Fibroblast of skin of scalp (primary cell): ENCODE measurements at places on chromosomes 1 and 21.

- peak; percentile 59 for DNase-seq
Observed at GRCh38 chr1:54965624-54966340, 14.6 kb upstream of the TMEM61 start.

GRCh38 chr1:231923491-231924041 is 297.0 kb downstream of the DISC1 start:
- no peak for DNase-seq

GRCh38 chr1:161740921-161741320 is 8.7 kb upstream of the DUSP12 start:
- DNase-seq: no peak

GRCh38 chr21:19228226-19228625 is 824.6 kb upstream of the TMPRSS15 start:
- DNase-seq: no peak

DNA sequence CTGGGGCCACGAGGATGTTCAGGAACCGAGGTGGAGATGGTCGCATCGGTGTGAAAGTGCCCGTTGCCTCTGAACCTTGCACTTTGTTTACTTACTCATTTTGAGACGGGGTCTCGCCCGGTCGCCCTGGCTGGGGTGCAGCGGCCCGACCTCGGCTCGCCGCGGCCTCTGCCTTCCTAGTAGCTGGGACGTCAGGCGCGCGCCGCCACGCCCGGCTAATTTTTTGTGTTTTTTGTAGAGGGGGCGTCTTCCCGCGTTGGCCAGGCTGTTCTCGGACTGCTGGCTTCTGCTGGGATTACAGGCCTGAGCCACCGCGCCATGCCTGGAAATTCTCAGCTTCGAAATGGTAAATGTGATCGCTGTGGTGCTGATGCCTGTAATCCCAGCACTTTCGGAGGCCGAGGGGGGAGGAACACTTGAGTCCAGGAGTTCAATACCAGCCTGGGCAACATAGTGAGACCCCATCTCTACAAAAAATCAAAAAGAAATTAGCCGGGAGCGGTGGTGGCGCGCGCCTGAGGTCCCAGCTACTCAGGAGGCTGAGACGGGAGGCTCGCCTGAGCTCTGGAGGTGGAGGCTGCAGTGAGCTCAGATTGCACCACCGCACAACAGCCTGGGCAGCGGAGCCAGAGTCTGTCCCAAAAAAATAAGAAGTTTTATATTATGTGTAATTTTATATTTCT is 684 bp upstream of the MRPL20 start:
- peak; percentile 24 for DNase-seq

DNA sequence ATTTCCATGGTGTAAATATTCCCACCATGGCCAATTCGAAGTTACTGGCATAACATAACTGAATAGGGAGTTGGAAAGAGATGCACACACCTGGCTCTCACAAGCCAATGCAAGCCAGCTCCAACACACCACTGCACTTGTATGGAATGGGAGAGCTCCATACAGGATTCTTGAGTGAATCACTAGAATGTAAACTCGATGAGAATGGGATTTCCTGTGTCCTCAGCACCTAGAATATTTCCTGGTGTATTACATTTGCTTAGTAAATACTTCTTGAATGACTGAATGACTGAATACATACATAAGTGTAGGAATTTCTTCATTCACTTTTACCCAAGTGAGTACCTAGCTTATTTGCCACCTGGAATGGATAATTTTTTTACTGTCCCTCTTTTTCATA is 16.2 kb upstream of the PPIE start:
- no peak for DNase-seq

DNA sequence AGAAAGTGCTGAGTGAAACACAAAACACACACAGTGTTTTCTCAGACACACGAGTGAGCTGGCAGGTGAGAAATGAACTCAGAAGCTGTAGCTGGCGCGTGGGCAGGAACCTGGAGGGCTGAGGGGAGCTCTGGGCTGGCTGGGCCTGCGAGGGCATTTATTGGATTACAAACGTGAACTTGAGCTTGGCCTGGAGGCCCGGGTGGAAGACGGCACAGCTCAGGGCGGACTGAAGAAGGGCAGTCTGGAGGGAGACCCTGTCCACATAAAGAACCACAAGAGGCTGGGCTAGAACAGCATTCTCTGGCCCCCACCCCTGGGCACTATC is 52.1 kb upstream of the ADARB1 start:
- no peak for DNase-seq

GRCh38 chr1:228291906-228292608 is 84.2 kb downstream of the OBSCN start:
- peak; percentile 7 for DNase-seq

- no peak for DNase-seq
Observed at GRCh38 chr1:207079706-207080241, 8.9 kb upstream of the C4BPB start.

- no peak for DNase-seq
Observed at GRCh38 chr1:74570797-74571492, 58.5 kb upstream of the LRRC53 start.

DNA sequence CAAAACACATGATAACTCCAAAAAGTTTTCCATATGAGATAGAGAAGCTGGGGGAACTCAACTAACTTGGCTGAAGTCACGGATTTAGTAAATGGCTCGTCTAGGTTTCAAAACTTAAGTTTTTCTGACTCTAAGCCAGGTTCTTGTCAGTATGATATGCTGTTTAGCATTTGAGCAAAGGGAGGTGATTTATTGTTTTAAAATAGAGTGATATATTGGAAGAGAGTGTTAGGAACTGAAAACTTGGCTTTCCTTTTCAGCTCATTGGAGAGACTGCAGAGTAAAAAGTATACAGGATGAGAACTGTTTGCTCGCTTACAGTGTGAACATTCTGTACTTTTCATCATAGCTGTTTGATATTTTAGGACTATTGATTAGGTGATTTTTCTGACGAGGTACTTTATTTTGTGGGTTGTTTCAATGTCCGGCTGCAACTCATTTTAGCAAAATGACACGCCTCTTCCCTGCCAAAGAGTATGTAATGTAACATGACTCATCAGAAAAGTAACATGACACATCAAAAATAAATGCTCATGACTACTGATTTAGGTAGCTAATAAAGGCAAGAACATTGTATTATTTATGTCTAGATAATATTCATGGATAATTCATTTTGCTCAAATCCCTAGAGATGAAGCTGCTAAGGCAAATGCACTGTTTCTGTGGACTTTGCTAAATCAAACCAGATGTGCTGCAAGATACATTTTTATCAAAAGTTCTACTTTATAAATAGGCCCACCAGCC is 355.1 kb downstream of the GPATCH2 start:
- DNase-seq: peak; percentile 85

DNA sequence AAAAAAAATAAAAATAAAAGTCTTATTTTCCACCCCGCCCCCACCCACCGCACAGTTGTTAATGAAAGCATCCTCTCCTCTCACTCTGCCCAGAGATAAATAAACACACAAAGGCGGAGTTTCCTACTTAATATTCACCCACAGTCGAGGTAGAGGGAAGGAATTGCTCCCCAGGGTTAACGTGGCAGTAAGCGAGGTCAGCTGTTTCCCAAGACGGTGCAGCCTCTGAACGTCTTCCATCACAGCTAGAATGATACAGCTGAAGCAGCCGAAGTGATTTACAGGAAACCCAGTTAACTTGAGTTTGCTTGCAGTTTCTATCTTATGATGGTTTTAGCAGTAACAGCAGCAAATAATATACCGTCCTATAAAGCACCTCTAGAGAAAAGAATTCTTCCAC is 283.9 kb downstream of the PBX1 start:
- DNase-seq: no peak

DNA sequence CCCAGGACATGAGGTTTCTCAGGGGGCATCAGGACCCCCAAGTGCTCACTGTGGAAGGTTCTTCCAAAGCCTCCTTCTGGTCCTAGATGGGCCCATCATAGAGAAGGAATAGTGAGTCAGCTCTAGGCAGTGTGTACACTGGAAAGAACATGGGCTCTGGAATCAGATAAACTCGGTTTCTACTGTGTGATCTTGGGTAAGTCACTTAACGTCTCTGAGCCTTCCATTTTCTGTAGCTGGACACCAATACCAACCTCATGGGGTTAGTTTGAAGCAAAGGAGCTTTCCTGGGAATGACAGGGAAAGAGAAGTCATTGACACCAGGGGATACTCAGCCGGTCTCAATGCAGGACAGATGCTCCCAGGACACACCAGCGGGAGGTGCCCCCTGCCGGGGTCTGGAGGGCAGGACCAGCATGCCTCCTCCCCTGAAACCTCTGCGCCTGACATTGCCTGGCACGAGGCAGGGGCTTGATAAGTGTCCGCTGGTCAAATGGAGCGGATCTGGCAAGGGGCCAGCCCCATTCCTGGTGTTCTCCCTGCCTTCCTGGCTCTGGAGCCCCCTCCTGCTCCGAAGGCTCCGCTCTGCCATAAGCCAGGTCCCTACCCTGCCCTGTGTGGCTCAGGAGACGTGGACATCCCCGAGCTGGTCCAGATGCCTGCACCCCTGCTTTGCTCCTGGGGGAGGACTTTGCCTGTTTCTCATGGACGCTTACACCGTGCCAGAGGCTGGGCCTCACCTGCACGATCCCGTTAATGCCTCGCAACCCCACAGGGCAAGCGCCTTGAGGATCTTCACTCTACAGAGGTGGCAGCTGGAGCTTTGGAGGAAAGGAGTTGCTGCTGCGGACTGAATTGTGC is 52.8 kb downstream of the EDN2 start:
- DNase-seq: no peak

- DNase-seq: peak; percentile 63
Observed at GRCh38 chr1:94014635-94015488, 105.6 kb upstream of the GCLM start.

- DNase-seq: peak; percentile 72
Observed at GRCh38 chr1:67748630-67749029, 63.6 kb downstream of the GADD45A start.

DNA sequence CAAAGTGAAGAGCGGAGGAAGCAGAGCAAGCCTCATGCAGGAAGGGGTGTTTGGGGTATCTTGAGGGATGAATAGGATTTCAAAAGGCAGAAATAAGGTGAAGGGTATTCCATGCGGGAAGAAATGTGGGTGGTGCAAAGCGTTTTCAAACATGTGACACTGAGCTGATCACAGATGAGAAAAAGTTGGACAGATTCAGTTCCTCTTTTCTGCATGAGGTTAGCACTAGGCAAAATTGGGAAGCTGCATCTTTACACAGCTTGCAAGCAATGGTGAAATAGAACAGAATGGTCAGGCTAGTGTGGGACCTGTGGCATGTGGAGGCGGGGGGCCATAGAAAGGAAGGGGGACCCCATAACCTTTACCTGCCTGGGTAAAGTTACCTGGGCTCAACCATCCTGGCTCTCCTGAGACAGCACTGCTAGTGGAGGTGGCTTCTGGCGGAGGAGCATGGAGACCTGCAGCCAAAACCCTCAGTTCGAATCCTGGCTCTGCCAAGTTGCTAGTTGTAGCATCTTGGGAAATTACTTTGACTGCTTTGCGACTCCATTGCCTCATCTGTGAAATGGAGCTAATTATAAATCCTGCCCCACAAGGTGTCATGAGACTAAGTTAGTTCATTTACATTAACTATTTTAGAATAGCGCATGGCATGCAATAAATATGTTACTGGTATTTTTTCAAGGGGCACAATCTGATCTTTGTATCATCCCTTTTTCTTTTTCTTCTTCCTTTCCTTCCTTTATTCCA is 16.4 kb downstream of the KCNA10 start:
- no peak for DNase-seq

GRCh38 chr1:79104617-79105016 is 98.1 kb upstream of the ADGRL4 start:
- DNase-seq: no peak

DNA sequence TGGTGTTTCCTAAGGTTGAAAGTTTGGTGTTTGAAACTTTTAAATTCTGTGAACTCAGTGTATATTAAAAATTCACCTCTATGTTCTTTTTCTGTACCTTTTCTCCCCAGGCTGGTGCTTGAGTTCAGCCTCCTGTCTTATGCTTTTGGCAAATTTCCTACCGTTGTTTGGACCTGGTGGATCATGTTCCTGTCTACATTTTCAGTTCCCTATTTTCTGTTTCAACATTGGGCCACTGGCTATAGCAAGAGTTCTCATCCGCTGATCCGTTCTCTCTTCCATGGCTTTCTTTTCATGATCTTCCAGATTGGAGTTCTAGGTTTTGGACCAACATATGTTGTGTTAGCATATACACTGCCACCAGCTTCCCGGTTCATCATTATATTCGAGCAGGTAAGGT is 24.9 kb upstream of the AXDND1 start:
- DNase-seq: no peak

DNA sequence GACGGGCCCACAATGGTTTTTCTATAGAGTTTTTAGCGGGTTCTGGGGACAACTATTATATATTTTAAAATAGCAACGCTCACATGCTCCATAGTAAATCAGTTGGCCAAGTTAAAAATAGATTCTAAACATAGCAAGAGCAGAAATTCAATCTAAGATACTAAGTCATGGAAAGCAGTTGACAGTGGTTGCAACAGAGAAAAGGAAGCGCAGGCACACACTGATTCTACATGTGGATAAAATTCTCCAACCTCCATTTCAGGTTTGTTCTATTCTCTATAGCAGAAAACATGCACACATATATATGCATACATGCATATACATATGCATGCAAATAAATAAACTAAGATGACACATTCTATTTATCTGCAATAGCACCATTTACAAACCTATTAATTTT is 89.6 kb upstream of the HNRNPU start:
- no peak for DNase-seq

DNA sequence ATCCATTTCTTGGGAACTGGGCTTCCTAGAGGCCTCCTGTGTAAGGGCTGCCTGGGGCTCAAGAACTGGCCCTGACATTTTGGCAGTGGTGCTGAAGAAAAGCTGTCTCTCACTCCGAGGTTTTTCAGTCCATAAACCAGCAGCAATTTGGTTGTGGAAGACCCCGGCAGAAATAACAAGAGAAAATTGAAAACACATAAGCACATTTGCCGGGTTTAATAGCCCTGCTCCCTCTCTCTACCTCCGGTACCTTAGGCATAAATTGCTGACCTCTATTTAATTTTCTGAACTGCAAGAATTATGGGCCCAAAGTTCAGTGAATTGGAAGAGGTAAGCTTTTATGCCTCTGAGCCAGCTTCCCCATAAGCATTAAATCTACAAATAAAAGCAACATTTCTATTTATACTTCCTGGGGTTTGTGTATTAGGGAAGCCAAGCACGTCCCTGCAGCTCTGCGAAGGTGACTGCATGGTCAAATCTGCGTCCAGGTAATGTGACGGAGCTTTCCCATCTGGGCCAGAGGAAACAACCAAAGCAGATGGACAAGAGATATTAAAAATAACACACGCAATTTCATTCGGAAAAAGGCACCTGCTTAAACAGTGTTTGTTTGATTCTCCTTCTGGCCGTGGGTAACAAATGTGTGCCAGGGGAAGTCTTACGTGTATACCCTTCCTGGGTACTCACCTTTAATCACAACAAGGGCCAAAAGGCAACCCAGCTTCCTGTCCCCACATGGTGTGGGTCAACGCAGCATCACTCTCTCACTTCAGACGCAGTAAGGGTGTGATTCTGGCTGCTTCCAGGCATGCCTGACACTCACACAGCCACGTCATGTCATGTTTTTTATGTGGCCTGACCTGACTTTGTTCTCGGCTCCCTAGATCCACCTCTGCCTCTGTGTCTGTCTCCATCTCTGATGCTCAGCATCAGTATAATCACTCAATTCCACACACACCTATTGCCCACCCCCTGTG is 69.2 kb downstream of the PAPPA2 start:
- DNase-seq: no peak
